ENCODE measurements at places on chromosomes 1 and 21. TPM values are rescaled to one million over a fixed set of nuclear protein-coding genes. Genes with fewer than 3 reads are reported as not detected.

TRABD2B gene
- total RNA-seq, result not detected

PPP1R15B gene
- 78.0 TPM for total RNA-seq

HJV gene
- not detected for total RNA-seq

DMBX1 gene
- not detected for total RNA-seq

NBPF4 gene
- not detected for total RNA-seq

Data from CD4-positive, alpha-beta memory T cell (primary cell).